ENCODE measurements at places on chromosomes 7 and 10.
A peak's percentile ranks its signal among the peaks of the same experiment; 100 is the strongest.

DNA sequence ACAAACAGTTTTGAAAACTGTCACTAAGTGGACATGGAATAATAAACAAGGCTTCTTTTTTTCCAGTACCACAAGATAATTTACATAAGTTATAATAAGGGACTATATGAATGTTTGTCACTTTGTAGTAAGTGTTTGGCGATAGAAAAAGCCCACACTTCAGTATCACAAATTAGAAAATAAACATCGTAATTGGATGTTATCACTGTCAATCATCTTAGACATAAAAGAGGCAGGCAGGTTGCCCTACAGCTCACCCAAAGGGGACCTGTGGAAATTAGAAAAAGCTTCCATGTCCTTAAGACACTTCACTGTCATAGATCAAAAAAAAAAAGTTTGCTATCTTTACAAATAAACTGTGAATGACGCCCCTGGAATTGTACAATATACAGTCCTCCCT is 3.6 kb upstream of the NOC3L start:
- DNase-seq = no peak

DNA sequence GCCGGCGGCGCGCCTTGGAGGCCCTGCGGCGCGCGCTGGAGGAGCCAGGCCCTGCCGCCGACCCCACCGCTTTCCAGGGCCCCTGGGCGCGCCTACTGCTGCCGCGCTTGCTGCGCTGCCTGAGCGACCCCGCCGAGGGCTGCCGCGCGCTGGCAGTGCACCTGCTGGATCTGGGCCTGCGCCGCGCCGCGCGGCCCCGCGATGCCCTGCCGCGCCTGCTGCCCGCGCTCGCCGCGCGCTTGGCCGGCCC is 280 bp downstream of the DNAAF5 start:
- DNase-seq = no peak

GRCh38 chr7:38825721-38826440 is 83.1 kb downstream of the VPS41 start:
- DNase-seq = no peak

- no peak for DNase-seq
These were observed 325.5 kb downstream of the GRID1 start for GRCh38 chr10:86041116-86041515.

DNA sequence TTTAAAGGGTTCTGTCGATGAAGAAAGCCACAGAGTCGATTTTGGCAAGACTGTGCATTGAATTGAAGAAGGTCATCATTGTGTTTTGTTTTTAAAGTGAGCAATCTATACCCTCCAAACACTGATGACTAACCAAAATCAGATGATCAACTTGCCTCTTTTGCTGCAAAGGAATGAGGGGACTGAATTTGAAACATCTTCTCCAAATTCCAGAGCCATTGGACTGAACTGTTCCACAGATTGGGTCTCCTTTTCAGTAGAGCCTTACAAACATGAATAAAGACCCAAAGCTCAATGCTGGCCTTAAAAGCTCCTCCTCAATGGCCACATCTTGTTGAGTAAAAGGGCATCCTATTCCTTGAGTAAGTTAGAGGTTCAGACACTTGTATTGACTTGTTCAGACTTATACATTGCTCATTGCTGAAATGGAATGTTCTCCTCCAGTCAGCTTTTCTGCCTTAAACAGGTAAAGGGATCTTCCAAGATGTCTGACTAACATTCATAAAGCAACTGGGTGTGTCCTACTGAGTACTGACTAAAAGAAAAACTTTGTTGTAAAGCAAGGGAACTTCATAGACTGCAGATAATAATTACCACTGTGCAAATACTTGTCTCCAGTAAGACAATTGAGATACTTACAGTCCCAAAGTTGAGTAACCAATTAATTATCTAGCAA is 630.6 kb downstream of the KCNMA1 start:
- no peak for DNase-seq

GRCh38 chr10:113096128-113096996 is 146.3 kb downstream of the TCF7L2 start:
- DNase-seq = no peak

DNA sequence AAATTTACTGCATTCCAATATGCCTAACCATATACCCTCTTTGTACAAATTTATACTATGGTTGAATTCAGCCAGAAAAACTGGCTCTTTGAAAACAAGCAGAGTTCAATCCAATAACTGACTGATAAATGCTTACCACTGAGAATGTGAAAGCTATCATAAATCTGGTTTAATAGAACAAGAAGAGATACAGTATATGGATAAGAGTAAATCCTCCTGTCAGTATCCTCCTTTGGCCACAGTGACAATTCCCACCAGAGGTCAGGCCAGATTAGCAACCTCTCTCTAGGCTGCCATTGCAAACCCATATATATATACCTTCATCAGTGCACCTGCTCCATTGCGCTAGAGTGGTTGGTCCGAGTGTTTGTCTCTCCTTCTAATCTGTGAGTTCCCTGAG is 647.2 kb downstream of the GRM8 start:
- no peak for DNase-seq

DNA sequence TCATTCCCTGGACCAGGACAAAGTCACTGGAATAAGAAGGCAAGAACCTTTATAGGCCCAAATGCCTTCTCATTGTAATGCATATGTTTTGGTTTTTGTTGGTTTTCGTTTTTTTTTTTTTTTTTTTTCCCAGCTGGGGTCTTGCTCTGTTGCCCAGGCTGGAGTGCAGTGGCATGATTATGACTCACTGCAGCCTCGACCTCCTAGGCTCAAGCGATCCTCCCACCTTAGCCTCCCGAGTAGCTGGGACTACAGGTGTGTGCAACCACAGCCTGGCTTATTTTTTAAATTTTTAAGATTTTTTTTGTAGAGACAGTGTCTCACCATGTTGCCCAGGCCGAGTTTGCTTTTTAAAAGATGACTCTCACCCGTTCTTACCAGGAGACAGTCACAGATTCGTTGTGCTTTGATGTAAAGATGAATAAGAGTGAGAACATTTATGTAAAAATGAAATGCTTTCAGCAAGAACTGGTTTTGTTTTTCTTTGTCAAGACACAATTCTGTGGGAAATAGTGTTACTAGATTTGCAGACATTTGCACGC is 7.6 kb downstream of the IQCE start:
- DNase-seq = no peak

DNA sequence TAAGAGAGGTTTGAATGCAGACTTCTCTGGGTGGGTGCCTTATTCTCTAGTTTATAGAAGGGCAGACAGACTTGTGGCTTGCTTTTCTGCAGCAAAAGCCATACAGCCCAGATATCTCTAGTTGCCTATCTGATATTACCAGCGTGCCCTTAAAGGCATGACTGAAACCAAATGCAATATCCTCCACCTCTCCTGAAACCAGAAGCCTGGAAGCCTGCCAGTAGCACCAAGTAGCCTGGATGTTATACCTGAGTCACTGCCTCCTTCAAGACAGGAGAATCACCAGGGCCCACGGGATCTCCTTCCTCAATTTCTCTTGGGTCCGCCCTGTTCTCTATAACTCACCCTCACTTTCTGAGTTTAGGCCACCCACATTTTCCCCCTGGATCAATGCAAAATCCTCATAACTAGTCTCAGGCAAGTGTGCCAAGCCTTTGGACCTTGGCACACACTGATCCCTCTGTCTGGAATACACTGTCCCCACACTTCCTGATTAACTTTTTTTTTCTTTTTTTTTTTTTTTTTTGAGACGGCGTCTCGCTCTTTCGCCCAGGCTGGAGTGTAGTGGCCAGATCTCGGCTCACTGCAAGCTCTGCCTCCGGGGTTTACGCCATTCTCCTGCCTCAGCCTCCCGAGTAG is 638.4 kb downstream of the GALNT17 start:
- no peak for DNase-seq

DNA sequence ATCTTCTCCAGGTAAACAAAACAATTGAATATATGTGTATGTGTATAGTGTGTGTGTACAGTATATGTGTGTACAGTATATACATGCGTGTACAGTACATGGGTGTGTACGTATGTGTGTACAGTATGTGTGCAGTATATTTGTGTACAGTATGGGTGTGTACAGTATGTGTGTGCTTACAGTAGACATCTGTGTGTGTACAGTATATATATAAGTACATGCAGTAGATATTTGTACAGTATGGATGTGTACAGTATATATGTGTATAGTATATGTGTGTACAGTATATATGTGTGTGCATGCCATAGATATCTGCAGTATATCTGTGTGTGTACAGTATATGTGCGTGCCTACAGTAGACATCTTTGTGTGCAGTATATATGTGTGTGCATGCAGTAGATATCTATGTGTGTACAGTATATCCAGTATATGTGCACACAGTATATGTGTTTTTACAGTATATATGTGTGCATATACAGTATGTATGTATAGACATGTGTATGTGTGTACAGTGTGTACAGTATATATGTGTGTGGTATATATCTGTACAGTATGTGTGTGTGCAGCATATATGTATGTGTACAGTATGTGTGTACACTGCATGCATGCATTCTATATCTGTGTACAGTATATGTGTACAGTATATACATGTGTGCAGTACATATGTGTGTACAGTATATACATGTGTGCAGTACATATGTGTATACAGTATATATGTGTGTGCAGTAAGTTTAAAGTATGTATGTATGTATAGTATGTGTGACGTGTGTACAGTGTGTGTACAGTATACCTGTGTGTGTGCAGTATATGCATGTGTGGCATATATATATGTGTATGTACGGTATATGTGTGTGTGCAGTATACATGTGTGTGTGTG is 37.3 kb upstream of the SLC39A12 start:
- DNase-seq = no peak

GRCh38 chr7:65746398-65746669 is 126.5 kb upstream of the VKORC1L1 start:
- no peak for DNase-seq

GRCh38 chr7:1452205-1452604 is 7.1 kb downstream of the MICALL2 start:
- no peak for DNase-seq

DNA sequence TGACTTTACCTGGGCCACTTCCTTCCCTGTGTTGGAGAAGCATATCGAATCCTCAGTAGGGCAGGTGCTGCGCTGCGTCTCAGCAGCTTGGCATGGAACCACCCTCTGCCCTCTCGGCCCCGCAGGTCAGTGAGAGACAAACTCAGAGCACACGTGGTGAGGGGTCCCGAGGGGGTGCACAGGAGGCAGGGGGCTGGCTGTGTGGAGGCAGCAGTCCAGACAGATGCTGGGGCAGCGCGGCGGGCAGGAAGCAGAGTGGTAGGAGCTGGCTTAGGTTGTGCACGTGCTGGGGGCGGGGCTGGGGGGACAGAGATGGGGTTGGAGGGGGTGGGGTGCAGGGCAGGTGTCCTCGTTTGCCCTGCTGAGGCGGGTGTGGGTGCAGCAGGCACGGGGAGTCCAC is 33.1 kb downstream of the NUB1 start:
- no peak for DNase-seq

DNA sequence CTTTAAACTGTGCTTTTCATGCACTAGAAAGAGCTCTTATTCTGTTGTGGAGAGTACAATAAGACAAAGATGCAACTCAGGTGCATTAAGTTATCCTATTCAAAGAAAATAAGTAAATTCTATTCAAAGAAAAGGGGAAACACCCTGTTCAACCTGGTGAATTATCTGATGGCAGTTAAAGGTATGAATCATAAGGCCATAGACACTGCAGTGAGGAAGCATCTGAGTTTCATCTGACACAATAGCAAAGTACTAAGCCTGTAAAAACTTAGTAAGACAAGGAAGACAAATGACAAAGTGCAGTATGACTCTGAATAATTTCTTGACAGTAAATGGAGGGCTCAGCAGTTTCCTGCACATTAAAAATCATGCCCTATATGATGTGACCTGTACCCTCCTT is 91.0 kb upstream of the LRRTM3 start:
- DNase-seq = no peak

DNA sequence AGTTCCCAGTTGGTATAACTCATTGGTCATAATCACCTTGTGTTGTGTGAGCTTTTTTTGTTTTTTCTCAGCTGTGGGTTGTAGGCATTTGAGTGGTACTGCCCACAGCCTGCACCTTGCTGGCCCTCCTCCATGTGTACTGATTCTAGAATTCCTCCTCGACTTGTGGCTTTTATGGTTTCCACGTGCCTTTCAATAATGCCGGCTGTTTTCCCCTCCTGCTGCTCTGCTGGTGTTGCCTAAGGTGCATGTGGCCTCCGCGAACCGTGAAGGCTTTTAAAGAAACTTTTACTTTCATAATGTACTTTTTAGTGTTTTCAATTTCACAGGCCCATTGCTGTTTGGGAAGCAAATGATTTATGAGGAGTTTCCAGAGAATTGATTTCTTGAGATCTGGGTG is 518.0 kb downstream of the REEP3 start:
- no peak for DNase-seq

- DNase-seq = peak; percentile 10
These were observed 50.0 kb upstream of the FAM20C start for GRCh38 chr7:142248-142941.

- no peak for DNase-seq
These were observed 471.1 kb upstream of the GALNT17 start for GRCh38 chr7:70660819-70661191.

- DNase-seq = no peak
These were observed 138.1 kb upstream of the BET1 start for GRCh38 chr7:94142281-94142680.
